ENCODE measurements at places on chromosomes 1 and 21.
A peak's percentile ranks its signal among the peaks of the same experiment; 100 is the strongest.

GRCh38 chr21:45502006-45502345, 40.3 kb downstream of the SLC19A1 start:
- DNase-seq = peak; percentile 40

- no peak for DNase-seq
Measured at GRCh38 chr21:35895598-35895997, 164.7 kb downstream of the SETD4 start.

DNA sequence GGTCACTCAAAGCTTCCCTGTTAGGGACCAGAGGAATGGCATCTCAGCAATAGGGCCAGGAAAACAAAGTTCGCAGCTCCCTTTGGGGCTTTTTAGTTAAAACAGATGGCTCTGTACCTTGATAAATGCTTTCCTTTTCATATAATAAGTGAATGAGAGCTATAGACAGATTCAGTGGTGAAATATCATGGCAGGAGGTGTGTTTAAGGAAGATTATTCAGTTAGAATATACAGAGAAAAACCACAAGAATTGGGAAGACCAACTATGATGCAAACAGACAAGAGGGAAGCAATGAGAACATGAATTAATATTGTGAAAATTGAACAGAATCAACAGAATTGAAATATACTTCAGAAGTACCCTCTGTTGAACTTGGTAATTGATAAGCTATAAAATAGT, 379.4 kb downstream of the PLPP3 start:
- no peak for DNase-seq

DNA sequence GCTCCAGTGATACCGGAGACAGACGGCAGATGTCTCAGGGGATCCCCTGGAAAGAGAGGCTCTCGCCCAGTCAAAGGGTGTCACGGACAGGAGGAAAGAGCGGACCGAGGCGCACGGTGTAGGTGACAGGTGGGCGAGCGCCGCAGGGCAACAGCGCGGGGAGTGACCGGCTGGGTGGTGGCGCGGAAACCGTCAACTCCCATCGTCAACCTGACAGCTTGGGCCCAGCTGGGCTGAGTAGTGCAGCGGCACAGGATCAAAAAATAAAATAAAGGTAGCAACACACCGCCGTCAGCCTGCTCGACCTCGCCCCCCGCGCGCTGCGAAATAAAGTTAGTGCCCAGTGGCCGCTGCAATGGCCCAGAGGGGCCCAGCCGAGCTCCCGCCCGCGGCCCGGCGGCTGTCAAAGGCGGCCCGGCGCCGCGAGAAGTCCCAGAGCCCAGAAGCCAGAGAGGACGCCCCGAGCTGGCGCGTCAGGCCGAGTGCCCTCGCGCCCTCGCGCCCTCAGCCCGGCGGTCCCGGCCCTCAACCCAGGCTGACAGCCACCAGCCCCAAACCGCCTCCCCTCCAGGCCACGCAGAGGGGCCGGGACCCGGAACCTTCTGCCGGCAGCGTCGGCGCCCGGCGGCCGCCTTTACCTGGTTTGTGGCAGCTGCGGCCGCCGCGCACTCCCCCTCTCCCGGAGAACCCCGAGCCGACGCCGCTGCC, at the start of gene LYST:
Gene LYST (minus strand): TSS at position 702 of the 708 bp plus-strand sequence. CDS start 36,489 bp downstream, outside the sequence.
- peak; percentile 69 for DNase-seq
